NCI-H1694 (cell line): ENCODE measurements at places on chromosomes 5 and 9.

GRCh38 chr5:231661-232060 is 13.5 kb downstream of the SDHA start:
- no peak for DNase-seq

- DNase-seq, result no peak
Observed at GRCh38 chr5:107100121-107100520, 570.6 kb downstream of the EFNA5 start.

DNA sequence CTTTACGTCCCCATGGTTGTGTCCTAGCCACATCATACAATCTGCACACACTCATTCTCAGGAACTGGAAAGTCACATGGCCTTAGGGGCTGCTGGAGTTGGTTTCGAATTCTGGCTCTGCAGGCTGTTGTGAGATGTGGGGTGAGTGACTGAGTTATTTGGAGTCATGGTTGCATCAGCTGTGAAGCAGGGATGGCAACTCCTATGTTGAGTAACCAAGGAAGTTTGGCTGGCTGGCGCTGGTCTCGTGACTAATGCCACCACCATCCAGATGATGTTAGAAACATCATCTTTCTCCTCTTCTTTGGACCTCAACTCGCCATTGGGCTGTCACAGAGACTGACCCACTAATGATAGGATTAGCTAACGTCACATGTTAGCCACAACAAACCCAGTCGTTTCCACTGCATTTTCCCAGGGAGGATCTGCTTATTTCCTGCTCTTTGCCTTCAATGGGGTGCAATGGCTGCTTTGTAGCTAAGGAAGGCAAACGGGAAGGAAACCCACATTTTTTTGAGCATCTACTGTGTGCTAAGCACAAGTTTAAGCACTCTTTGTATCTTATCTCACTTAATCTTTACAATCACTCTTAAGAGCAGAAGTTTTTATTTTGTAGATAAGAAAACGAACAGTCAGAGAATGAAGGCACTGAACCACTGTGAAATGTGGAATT is 78.1 kb upstream of the UBTD2 start:
- no peak for DNase-seq

DNA sequence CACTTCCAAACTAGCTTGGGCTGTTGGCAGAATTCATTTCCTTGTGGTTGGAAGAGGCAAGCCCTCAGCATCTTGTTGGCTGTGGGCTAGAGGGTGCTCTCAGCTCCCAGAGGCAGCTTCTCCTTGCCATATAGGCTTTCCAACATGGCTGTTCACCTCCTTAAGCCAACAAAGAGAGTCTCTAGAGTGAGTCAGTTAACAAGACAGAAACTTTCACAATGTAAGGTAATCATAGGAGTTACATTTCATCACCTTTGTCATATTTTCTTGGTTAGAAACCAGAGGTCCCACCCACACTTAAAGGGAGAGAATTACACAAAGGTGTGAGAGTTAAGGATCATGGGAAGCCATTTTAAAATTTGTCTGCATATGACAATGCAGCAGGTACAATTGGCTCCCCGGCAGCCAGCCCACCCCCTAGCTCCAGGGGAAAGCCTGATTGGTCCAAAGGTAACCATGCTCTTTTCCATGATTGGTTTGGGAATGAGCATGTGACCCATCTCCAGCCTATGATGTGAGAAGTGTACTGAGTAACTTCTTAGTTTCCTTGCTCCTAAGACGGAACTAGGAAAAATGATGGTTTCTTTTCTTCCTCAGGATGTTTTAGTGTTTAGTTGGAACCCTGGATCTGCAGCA is 109.8 kb upstream of the MSX2 start:
- DNase-seq, result no peak

DNA sequence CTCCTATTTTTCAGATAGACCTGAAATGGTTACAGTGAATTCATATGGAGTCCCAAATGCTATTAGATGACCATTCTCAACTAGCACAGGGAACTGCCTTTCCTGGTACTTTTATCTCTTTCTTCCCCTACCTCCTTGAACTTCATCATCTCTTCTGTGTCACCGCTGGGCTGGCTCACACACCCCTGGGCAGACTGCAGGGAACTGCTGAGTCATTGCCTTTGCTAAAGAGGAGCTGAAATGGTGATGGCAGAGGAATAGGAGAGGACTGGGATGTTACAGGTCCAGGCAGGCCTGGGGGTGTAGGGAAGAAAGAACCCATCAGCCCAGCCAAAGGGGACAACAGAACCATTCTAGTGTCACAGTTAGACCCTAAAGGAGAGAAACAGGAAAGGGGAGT is 322.3 kb downstream of the ASTN2 start:
- no peak for DNase-seq

DNA sequence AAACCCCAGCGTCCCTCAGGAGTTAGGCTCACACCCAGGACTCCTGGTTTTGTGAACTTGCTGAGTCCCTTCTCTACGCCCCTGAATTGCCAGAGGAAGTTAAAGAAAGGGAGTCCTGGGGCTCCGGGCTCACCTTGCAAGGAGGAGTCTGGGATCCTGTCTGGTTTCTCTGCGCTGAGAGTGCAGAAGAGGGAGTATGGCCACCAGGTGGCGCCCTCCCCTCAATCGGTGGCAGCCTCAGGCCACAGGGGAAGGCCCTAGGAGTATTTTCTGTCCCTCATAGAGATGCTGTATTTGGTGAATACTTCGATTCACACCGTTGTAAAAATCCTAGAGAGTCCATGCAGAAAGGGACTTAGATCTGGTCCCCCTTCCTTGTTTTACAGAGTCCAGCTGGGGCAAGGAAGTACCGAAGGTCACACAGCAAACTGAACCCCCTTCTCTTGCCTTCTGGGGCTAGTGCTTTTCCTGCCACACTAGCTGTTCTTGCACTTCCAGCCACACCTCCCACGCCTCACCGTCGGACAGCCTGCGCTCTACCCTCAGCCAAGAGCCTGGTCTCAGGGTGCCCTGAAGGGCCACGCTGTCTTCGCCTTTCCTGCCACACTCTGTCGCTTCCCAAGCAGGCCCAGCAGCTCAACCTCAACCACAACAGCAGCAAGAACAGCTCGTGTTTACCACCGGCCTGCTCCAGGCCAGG is 10.2 kb downstream of the HAND1 start:
- peak; percentile 64 for DNase-seq

DNA sequence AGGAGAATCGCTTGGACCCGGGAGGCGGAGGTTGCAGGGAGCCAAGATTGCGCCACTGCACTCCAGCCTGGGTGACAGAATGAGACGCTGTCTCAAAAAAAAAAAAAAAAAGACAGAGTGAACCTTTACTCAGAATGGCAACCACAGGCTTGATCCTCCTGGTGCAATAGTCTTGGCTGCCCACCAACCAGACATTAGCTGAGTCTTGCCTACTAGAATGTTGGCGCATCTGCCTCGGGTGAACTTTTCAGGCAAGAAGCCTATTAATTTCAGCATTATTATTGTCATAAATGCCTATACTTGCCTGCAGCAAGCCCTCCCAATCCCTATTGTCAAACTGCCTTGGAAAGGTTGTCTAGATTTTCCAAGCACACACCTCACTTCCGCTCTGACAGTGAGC is 4.2 kb downstream of the SERINC5 start:
- DNase-seq, result no peak

GRCh38 chr5:171840066-171840465 is 54.4 kb downstream of the SMIM23 start:
- DNase-seq, result no peak

GRCh38 chr9:106535439-106535838 is 327.5 kb upstream of the ZNF462 start:
- DNase-seq, result no peak

- no peak for DNase-seq
Observed at GRCh38 chr9:107733523-107733894, 243.9 kb upstream of the KLF4 start.

DNA sequence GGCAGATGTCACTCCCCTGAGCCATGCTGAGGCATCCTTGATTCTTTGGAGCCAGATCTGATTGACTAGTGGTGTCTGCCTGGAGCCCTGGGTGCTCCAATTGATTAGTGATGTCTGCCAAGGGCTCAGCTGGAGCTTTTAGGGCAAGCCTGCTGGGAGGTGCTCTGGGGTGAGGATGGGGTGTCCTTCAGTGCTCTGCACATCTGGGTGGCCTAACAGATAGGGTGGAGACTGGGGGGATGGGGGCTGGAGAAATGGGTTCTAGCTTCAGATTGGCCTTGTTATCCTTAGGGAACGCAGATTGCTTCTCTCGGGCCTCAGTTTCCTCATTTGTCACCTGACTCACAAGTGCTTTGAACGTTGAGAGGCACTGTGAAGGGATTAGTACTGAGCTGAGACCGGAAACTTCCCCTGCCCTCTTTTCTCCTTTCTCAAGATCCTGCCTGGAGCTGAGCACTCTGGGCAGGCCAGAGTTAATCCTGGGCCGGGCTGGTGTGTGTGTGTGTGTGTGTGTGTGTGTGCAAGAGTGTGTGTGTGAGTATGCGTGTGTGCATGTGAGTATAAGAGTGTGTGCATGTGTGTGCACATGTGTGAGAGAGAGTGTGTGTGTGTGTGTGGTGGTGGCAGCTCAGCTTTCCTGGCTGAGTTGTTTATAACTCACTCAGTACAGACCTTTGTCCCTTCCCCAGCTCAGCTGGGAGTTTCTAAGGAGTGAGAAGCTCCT is 5.6 kb upstream of the IER5L start:
- no peak for DNase-seq

DNA sequence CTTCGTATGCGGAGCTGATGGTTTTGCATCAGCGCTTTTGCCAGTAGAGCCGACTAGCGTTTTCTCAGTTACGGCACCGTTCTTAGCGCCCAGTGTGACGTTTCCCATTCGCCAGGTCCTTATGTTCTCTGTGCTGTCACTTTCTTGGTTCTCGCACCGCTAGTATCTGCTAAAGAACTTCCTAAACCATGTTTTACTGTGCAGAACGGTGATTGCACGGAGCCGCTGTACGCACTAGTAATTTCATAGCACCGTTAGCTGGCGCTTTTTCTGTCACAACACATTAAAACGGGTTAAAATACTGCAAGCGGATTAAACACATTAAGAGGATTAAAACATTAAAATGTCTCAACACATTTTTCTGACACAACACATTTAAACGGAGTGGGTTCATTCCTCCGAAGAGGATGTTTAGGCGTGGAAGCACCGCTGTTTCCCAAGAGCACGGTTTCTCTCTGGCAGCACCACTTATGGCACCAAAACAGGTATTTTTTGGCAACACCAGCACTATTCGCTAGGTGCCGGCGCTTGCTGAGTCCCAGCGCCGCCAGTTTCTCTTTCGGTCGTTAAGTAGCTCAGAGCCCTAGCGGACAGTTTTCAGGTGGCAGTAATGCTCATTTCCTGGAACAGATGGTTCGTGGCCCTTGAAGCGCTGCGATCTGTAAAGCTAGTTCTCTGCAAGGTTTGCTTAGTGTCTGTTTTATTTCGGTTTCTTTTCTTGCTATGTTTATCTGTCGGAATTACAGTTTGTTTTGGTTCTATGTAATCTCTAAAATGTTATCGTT is 20.3 kb downstream of the ANXA2R start:
- peak; percentile 93 for DNase-seq

DNA sequence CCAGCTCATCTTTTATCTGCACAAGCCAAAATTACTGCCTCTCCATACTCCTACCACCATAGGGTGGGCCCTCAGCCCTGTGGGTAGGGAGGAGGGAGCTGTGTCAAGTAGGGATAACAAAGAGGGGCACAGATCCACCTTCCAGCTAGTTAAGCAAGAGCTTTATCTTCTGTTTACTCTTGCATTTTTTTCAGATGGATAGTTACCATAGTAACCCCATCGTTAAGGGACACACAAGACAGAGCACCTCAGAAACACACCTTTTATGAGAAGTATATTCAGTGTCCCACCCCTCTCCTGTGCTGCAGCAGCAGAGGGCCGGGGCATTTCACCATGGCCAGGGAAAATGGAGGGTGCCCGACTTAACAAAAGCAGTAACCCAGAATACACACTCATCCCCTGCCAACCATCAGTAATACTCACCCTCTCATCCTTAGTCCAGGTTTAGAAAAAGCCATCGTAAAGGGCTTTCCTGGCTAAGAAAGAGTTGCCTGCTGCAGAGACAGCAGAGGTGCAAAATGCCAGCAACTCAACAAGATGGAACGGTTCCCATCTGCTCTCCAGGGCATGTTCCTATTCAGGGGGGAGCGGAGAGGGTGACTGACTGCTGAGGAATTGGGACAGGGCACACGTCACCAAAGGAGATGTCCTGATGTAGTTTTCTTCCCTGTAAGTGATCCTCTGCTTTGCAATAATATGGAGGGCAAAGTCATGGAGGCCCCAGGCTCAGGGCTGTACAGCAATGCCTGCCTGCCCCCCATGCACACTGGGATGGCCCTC is 25.1 kb downstream of the MACROH2A1 start:
- no peak for DNase-seq
